Occipital lobe (tissue), 3 donors: ENCODE measurements at places on chromosomes 1 and 21.

DNA sequence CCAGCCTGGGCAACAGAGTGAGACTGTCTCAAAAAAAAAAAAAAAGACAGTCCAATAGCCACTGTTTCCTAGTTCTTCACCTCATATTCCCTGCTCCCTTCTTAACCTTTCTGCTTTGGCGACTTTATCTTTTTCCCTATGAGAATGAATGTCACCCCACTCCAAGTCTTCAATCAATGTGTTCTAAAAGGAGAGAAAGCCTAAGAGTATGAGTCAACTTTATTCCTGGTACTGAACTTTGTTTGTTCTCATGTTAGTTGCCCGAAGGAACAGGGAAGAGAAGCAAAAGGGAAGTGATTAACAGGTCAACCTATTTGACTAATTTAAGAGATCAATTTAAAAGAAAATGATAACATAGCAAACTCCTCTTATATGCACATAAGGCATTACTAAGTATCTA lies 39.9 kb upstream of the SLC16A1 start:
- DNase-seq = no peak

DNA sequence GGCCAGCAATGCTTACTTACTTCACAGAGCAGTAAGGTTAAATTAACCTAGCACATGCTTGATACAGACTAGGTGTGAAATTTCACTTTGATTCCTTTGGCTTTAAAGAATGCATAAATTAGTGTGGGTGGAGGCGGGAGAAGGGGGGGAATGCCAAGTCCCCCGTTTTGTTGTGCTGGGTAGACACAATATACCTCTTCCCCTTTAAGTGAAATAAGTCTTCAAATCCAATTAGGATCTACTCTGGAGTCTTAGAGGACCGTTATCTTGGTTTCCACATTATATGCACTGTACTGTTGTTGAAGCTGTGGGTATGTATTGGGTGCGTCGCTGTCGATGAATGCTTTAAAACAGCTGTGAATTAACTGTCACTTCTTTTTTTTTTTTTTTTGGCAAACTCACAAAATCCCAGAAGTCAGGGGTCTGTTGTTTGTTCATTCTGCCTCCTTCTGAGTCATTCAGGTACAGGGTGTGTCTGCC lies 1.6 kb upstream of the S1PR1 start:
- DNase-seq = no peak

DNA sequence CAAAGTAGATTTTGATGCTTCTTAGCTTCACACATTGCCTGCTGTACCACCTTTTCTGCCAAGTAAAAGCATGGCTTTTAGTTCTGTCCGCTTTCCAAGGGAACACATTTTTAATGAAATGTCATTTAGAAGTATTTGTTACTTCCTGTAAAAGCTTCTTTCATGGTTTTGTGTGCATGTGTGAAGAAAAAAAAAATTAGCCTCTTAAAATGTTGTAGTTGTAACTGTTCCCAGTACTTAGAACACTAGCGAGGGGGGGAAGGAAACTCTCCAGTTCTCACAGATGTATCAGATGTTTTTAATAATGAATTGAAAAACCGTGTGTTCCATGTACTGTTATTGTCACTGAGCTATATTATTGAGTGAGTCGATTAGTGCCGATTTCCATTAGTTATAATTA lies 568.3 kb upstream of the ADGRL2 start:
- no peak for DNase-seq

DNA sequence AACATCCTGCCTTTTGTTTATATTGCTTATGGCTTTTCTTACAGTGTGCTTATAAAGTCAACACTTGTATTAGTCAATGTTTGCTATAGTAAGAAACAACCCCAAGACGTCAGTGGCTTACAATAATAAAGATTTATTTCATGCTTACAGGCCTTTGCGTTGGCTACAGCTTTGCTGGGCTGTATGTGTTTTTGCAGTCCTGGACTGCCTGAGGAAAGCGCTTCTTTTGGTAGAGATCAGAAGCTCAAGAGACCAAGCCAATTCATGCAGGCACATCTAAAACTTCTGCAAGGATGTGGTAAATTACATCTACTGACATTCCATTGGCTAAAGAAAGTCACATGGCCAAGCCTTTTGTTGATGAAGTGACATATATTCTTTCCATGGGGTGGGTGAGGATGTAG lies 17.5 kb upstream of the PRKAA2 start:
- DNase-seq = no peak

- DNase-seq = no peak
These were observed 8.1 kb downstream of the PSMG1 start for GRCh38 chr21:39175154-39175553.

- DNase-seq = no peak
These were observed 856 bp downstream of the AVPR1B start for GRCh38 chr1:206116191-206116872.

GRCh38 chr1:205260948-205261732 lies 33.4 kb downstream of the TMCC2 start:
- no peak for DNase-seq

GRCh38 chr1:24966724-24967346 lies 36.8 kb upstream of the RUNX3 start:
- no peak for DNase-seq

DNA sequence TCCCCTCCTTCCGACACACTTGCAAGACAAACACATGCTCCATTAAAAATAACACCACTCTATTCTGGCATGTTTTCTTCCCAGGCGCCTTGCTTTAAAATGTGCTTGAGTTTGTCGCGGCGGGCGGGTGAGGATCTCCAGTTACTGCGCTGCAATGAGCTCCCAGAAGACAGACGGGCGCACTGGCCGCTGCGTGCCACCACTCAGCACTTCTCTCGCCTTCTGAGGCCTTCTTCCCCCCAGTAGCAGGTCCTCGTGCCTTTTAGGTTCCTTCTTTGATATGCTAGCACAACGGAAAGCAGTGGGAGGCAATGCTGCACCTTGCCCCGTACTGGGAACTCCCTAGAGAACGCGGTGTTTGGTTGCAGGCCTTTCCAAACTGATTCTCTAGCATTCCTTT lies 279.5 kb upstream of the NR5A2 start:
- no peak for DNase-seq

- DNase-seq = no peak
These were observed 23.8 kb downstream of the WNT3A start for GRCh38 chr1:228030451-228031201.

- no peak for DNase-seq
These were observed 17.5 kb upstream of the CDA start for GRCh38 chr1:20571427-20571826.

GRCh38 chr1:86461482-86461881 lies 7.2 kb upstream of the CLCA1 start:
- DNase-seq = no peak
